ENCODE measurements at places on chromosomes 7 and 10.

GRCh38 chr7:80428161-80429054, 83.5 kb downstream of the GNAT3 start:
- no peak overlapping the region for H3K4me3 ChIP-seq
- no peaks in the 10 kb centered on the region for H3K36me3 ChIP-seq
- no peaks in the 10 kb centered on the region for H3K4me1 ChIP-seq
- H3K27ac ChIP-seq, result no peak overlapping the region
- DNase-seq, result no peak
- no peaks in the 10 kb centered on the region for H3K27me3 ChIP-seq

GRCh38 chr7:2805213-2805944, 38.7 kb downstream of the GNA12 start:
- no peak for DNase-seq
- no peak overlapping the region for H3K27ac ChIP-seq
- H3K4me3 ChIP-seq, result no peak overlapping the region
- H3K27me3 ChIP-seq, result no peaks in the 10 kb centered on the region

DNA sequence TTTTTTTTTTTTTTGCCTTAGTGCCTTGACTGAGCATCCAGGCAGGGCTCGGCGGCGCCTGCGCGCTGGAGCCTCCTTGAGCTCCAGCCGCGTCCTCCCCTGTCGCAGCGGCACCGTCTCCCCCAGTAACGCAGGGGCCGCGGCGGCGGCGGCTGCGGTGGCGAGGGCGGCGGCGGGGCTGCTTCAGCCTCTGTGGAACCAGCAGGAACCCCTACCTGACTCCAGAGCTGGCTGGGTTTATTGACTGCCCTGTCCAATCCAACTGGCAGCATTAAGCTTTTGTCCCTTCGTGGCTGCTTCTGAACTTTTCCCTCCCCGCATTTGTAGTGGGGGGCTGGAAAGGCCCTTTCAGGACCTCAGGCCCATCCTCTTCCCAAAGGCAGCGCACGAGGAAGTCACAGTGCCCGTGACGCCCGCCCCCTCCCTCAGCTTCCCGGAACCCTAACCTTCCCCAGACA, at the start of gene GPR85:
TSS of gene GPR85 (minus strand) at position 397 of the 458 bp plus-strand sequence. CDS start 2,106 bp downstream, outside the sequence.
- peak within 1 kb of the TSS; percentile 59 for H3K4me3 ChIP-seq
- no peaks in the 10 kb centered on the region for H3K4me1 ChIP-seq
- no peak within 1 kb of the TSS for H3K27ac ChIP-seq
- H3K36me3 ChIP-seq, result no peaks in the 10 kb centered on the region

DNA sequence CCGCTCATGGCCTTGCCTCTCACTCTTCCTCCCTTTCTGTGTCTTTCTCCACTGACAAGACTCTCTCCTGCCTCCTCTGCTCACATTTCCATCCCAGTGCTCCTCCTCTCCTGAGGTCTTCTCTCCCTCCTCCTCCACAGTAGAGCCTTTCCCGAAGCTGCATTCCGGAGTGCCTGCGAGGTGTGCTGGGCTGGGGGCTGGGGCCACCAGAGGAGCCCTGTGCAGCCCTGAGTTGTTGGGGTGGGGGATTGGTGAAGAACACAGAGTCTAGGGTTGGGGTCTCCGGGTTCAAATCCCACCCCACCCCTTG, 76.4 kb downstream of the ZMIZ1 start:
- no peaks in the 10 kb centered on the region for H3K27me3 ChIP-seq
- no peak for DNase-seq
- H3K4me3 ChIP-seq, result no peak overlapping the region
- peaks cover 11% of the 10 kb centered on the region for H3K36me3 ChIP-seq
- peak overlapping the region; percentile 95 for H3K27ac ChIP-seq

DNA sequence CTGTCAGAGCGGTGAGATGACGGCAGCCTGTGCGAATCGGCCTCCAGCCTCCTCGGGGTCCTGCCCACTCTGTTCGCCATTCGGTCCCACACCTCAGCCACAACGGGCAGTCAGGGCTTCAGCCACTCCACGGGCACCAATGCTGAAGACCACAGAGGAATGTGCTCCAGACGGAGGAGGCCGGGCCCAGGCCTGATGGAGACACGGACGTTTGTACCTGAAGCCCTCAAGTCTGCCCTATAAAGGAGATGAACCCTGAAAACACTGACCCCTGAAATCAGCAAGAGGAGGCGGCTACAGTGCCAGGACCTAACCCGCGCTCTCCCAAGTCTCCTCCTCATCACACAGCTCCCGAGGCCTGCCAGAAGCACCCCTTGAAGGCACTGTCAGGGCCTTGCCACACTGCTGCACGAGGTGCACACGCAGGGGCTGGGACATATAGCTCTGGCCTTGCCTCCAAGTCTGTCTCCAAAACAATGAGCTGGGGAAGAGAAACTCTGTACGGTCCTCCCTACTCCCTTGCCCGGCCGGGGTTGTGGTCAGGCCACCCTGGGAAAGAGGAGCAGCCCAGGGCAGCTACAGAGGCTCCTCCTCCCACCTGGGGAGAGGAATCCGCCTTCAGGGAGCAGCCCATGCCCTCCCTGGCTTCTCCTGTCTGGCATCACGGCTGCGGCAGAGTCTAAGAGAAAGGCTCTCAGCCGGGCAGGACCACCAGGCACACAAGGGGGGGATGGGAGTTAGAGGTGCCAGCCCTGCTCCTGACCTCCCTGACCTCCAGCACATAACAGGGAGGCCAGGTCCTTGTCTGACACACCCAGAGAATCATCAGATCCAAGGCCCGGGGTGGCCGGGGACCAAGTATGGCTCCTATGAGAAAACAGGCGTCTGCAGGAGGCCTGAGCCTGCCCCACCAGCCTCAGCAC, 310.1 kb downstream of the PTPRN2 start:
- H3K27ac ChIP-seq, result no peak overlapping the region
- H3K4me1 ChIP-seq, result no peaks in the 10 kb centered on the region
- H3K36me3 ChIP-seq, result no peaks in the 10 kb centered on the region
- no peak overlapping the region for H3K4me3 ChIP-seq

Data from kidney (tissue), 22 donors.